ENCODE measurements at places on chromosomes 5 and 9.

- peak; percentile 4 for DNase-seq
Measured at GRCh38 chr5:128083811-128084227, 253 bp downstream of the SLC12A2 start.

DNA sequence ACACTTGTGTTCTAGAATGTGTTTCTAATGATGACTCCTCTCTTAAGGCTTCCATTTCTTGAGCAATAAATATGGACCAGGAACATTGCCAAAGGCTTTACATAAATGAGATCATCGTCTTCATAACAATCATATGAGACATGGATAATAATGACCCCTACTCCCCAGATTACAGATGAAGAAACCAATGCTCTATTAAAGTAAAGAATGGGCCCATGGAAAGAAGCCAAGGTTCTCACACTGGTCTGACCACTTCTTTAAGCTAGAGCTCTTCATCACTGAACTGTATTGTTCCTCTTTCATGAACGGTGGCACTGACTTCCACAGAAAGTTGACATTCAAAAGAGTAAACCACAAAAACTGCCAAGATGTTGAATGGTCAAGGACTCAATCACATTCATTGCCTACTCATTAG lies 65.3 kb downstream of the MARCHF3 start:
- DNase-seq = no peak

- no peak for DNase-seq
Measured at GRCh38 chr5:55104036-55104772, 1.8 kb downstream of the GZMA start.

GRCh38 chr9:89756891-89757537 lies 152.2 kb downstream of the GADD45G start:
- DNase-seq = no peak

DNA sequence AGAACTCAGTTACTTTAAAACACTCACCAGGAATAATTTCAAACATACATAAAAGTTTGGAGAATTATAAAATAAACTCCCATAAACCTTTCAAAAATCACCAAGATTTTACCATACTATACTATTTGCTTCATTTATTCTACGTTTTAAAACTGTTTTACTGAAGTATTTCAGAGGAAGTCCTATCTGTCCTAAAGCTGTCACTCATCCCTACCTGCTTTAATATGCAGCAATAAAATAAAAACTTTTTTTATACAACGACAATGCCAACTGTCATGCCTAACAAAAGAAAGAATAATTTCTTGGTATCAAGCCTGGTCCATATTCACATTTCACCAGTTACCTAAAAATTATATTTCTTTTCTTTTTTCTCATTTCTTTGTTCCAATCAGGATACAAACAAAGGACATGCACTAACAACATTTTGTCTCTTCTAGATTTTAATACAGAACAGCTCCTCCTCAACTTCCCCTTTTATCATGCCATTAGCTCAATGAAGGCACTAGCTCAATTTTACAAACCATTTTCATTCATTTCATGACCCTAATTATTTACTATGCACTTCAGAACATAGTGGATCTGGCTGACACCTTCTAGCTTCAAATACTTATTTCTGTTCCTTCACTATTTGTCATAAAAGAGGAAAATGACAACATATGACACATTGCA lies 135.2 kb downstream of the GNAQ start:
- no peak for DNase-seq

- peak; percentile 55 for DNase-seq
Measured at GRCh38 chr5:154610321-154611154, 132.5 kb upstream of the HAND1 start.
